Activated CD4-positive, alpha-beta T cell treated with anti-CD3 and anti-CD28 coated beads, Interleukin-2, amount 10 ng/mL, durations not matched to agents 7 days and 5 days (primary cell): ENCODE measurements at places on chromosomes 16 and 17.

DNA sequence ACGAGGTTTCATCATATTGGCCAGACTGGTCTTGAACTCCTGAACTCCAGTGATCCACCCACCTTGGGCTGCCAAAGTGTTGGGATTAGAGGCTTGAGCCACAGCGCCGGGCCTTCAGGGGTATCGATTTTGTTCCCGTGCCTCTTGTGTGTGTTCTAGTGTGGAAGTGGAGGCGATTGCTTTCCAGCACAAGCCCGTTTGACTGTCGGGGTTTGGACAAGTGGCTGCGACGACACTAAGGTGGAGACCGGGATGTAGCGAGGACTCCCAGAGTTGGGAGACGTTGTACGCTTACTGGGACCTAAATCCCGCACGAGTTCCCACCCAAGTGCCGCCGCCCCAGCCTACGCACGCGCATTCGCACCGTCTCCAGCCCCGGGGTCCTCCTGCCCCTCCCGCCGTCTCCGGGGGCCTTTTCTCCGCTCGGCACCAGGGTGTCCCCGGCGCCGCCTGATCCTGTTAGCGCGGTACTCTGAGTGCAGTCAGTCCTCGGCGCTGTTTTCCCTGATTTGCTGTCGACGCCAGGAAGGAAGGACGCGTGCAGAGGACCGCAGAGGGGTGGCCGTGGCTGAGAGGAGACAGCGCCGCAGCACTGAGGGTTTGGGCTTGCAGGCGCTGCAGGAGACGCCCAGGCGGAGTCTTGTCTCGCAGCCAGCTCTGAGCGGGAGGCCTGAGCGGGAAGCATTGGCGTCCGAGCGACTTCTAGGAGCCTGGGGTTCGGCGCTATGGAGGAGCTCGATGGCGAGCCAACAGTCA is at the start of gene NUP85:
NUP85 (plus strand) TSS at position 643 of the 756 bp plus-strand sequence; CDS start at position 726, 83 bp downstream.
- peak; percentile 93 for DNase-seq

DNA sequence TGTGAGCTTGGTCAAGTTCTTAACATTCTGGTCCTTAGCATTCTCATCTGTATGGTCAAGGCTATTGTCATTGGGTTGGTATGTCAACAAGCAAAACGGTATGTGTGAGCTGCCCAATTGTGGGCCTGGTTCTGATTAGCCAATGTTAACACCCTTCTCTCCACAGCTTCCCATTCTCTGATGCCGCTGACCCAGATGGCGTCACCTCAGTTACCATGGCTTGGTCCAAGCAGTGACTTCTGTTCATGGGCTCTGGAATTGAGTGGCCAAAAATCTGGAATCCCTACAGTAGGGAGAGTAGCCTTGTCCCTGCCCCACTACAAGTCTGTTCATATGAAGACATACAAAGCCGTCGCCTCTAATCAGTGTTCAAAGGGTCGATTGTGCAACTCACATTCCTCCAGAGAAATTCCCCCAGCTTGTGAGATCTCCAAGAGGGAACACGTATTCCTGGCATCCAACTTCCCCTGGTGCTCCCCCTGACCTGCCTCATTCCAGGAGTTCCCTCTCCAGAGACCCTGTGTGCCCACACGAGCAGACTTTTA is 15.8 kb downstream of the TMEM98 start:
- no peak for DNase-seq

DNA sequence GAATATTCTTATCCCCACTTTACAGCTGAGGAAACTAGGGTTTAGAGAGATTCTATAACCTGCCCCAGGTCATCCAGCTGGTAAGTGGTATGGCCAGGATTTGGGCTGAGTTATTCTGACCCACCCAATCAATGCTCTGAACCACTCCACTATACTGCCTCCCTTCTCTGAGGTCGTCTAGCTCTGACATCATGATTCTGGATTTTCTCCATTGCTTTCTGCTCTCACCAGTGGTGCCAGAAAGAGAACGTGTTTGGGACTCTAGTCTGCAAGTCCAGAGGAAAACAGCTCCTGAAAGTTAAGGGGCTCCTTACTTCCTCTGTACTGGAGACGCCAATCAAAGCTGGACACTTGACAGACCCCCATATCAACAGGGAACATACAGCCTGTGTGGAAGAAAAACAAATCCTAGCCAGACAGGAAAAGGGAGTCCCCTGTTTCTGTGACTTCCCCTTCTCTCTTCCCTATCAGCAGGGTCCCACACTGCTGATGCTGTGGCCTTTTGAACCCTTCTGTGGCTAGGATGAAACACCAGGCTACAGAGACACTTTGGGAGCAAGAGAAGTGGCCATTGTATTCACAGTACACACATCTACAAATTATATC is 6.0 kb upstream of the EZH1 start:
- DNase-seq = no peak

DNA sequence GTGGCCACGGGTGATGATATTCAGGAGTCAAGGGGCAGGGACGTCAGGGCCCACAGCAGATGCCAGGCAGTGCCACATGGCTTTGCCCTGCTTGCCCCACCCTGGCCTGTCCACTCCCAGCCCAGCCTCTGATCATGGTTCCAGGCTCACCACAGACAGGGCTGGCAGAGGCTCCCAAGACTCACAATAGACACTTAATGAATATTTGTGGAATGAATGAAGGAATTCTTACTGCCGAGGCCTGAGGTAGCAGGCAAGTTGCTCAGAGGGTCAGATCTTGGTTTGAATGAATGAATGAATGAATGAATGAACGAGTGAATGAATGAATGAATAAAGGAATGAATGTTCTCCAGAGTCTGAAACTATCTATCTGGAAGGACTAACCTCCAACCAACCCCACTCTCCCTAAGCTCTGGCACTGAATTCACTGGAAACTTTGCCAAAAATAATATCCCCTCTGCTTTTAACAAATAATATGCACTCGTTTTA is 60.9 kb downstream of the RAI1 start:
- no peak for DNase-seq
